ENCODE measurements at places on chromosomes 13 and 19.

GRCh38 chr19:10761443-10762250 is 43.8 kb downstream of the DNM2 start:
- DNase-seq, result no peak

- DNase-seq, result no peak
These were observed 788 bp upstream of the DLEU7 start for GRCh38 chr13:50844084-50844875.

GRCh38 chr19:47486900-47487299 is 2.9 kb upstream of the KPTN start:
- no peak for DNase-seq

DNA sequence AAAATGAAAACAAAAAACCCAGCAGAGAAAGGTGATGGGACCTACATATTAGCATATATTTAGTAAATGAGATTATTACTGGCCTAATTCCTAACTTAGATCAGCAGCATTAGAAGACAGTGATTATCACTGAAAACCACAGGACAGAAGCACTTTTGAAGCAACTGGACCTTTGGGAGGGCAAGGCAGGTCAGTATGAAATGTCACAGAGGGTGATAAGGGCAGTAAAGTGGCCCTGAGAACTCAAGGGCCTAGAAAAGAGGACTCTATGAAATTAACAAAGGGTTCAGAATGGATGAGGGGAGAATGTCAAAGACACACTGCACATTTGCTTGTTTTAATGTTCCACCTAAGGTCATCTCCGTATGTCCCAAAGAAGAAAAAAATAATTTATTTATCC is 148.7 kb downstream of the VWA8 start:
- DNase-seq, result no peak

GRCh38 chr13:76715621-76716020 is 170.6 kb downstream of the KCTD12 start:
- DNase-seq, result no peak

DNA sequence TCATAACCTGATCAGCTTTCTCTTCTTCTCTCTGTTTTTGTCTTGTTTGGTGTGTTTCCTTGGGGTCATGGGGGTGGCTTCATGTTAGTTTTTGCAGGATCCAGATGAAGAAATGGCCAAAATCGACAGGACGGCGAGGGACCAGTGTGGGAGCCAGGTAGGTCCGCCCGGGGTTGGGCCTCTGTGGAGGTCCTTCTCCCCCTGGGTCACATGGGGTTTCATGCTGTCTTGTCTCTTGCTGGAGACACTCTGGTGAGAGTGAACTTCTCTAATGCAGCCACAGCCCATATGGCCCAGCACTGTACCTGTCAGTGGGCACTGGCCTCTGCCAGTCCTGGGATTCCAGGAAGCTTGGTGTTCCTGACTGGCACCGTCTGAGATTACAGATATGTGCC is 1.1 kb downstream of the CCNE1 start:
- no peak for DNase-seq

- DNase-seq, result no peak
These were observed 3.0 kb upstream of the SLC6A16 start for GRCh38 chr19:49327878-49328544.

GRCh38 chr19:17841810-17842662 is 5.7 kb downstream of the JAK3 start:
- DNase-seq, result peak; percentile 43

GRCh38 chr13:50693727-50694126 is 149.8 kb downstream of the DLEU7 start:
- no peak for DNase-seq

DNA sequence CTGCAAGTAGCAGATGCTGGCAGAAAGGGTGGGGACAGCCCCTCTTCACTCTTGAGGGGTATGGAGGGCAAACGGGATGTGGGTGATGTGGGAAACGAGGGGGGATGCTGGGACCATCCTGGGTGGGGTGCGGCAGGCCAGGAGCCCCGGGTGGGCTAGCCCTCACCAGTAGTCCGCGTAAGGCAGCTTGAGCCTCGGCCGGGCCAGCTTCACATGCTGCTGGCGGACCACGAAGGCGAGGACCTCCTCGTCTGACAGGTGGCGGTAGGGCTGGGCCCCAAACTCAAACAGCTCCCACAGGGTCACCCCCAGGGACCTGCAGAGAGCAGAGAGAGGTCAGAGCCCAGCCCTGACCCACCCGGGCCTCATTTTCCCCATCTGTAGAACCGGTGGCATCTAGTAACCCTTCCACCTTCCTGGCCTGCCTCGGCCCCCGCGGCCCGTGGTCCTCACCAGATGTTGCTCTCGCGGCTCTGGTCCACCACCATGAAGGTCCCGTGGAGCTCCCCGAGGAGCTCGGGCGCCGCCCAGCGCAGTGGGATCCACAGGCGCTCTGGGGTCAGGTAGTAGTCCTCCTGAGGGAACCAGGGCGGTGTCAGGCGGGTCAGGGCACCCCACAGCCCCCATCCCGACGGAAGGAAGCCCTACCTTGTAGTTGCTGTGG is 10.7 kb downstream of the LMTK3 start:
- no peak for DNase-seq

DNA sequence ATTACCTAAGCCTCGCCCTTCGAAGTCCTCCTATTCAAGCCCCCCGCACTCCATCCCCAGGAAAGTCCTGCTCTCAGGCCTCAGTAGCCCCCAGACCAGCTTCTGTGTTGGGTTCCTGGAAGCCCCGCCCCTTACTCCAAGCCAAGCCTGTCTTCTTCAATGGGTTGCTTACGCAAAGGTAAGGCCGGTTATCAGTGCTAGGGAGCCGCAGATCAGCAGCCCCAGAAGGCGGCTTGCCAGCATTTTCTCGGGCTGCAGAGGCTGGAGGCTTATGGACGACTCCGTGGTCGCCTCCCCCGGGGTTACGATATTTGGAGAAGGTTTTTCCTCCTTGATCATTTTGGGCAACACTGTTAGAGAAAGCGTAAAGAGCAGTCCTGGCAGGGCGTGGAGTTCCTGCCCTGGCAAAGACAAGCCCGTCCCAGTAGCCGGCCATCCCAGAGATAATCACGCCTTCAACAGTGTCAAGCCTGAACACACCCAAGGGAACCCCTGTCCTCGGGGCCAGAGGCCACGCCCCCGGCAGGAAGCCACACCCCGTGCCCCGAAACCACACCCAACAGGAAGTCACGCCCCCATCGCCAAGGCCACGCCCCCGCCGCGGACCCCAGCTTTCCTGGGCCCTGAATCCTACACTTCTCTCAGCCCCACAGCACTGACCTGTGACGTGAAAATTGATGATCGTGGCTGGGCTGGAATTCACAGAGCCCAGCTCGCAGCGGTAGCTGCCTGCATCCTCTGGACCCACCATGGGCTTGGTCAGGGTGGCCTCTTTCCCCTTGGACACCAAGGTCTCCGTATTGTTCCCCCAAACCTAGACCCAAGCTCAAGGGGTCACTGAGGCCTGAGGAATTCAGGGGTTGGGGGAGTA is 954 bp upstream of the RASIP1 start:
- no peak for DNase-seq

DNA sequence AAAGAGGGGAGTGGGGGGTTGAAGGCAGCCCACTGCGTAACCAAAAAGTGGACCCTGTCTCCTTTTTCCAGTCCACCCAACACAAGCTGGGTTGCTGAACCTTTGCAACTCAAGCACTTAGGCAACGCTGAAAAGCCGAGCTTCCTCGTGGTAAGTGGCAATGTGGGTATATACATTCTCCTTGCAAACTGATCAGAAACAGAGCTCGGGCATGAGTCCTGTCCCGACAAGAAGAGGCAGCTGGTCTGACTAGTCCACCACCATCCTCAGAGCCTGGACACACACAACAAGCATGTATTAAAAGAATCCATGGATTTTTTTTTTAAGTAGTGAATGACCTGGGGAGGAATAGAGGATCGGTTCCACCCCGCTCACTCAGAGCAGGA is 240.6 kb upstream of the ZNF507 start:
- no peak for DNase-seq

DNA sequence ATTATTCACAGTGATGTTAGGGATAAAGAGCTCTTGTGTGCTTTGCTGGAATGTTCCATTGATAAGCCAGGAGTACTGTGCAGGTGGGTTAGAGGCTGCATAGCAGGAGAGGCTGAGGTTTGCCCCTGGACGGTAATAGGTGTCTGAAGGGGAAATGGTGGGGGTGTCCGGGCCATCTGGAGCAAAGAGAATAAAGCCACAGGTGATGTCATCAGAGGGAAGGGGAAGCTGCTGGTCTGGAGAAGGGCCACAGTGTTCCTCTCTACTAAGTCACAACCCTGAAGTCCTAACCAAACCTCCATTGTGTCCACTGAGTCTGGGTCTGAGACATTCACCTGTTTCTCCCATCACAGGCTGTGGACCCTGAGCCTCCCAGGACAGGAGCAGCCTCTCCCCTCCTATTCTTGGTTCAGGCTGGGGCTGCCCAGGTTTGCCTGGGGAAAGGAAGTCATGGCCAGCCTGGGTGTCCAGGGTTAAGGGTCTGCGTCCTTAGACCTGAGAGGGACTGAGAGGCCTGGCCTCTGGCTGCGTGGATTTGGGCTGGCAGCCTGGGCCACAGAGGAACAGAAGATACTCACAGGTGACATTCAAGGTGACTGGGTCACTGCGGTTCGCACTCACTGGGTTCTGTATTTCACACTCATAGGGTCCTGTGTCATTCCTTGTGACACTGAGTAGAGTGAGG is 6.8 kb downstream of the CEACAM1 start:
- DNase-seq, result no peak

GRCh38 chr13:80012251-80012650 is 328.7 kb downstream of the SPRY2 start:
- DNase-seq, result no peak

GRCh38 chr19:14114854-14115253 is 2.7 kb downstream of the PRKACA start:
- DNase-seq, result peak; percentile 49

- no peak for DNase-seq
These were observed 8.9 kb downstream of the SARS2 start for GRCh38 chr19:38921420-38922274.

DNA sequence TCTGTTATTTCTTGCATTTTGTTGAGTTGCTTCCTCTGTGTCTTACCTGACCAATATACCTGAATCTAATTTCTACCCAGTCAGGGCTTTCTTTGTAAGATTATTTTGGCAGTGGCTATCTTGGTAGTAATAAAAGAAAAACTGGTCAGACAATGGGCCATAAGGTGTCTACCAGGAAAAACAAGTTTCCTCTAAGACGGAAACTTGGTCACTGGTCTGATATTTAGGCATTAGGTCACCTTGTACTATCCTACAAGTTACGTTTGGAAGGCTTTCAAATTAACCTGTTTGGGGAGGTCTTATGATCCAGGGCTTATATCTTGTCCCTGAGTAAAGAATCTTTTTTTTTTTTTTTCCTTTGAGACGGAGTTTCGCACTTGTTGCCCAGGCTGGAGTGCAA is 9.2 kb downstream of the ZNF823 start:
- DNase-seq, result no peak

DNA sequence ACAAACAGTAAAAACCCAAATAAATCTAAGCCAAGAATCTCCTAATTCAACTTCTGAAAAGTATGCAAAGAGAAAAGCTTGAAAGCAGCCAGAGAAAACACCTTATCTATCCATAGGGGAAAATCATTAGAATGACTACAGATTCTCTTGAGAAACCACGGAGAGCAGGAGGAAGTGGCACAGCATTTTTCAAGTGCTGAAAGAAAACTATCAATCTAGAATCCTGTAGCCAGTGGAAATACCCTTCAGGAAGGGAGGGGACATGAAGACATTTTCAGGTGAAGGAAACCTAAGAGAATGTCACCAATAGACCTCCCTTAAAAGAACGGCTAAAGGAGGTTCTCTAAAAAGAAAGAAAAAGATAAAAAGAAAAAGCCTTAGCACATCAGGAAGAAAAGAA is 66.2 kb upstream of the XPO4 start:
- no peak for DNase-seq

GRCh38 chr13:50222569-50223332 is 207.5 kb downstream of the KCNRG start:
- no peak for DNase-seq

GRCh38 chr19:54459282-54460229 is 4.0 kb downstream of the LENG9 start:
- no peak for DNase-seq

- DNase-seq, result no peak
These were observed 15.1 kb downstream of the PLPP2 start for GRCh38 chr19:275958-276646.

- DNase-seq, result no peak
These were observed 491 bp downstream of the ZNF525 start for GRCh38 chr19:53365899-53366493.

DNA sequence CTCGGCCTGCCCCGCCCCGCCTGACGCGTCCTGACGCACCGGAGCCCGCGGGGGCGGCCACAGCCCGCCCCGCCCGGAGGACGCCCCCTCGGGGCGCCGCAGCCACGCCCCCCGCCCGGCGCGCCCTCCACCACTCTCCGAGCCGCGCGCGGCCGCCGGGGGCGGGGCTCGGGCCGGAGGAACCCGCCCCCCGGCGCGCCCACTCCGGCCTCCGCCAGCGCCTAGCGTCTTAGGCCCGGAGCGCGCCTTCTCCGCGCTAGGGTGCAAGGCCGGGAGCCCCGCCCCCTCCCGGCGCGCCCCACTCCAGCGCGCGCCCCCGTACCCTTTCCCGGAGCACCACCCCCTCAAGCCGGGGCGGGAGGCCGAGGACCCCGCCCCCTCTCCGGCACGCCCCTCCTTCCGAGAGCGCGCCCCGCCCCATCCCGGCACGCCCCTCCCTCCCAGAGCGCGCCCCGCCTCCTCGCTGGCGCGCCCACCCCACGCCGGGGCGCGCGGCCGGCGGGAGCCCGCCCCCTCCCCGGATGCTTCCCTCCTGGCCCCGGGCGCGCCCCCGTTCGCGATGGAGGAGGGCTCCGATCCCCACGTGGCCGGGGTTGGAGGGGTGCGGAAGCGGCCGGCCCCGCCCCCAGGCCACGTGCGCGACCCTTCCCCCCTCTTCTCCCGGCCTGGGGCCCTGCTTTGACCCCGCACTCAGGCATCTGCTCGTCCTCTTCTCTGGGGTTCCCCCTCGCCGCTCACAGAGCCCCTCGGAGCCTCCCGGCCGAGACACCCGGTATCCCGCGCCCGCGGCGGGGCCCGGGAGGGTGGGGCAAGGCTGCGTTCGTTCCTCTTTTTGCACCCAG is 480 bp upstream of the KLF16 start:
- DNase-seq, result peak; percentile 78

- no peak for DNase-seq
These were observed at the start of gene ARHGEF7 for GRCh38 chr13:111115061-111115964. Gene ARHGEF7 (plus strand): TSS chr13:111115310. CDS start chr13:111115527, 217 bp downstream.

Measured in stimulated activated CD4-positive, alpha-beta T cell treated with anti-CD3 and anti-CD28 coated beads, TNF-alpha, amount 100 ng/mL, for 1 hour (primary cell).